Activated naive CD8-positive, alpha-beta T cell treated with anti-CD3 and anti-CD28 coated beads, Interleukin-2, amount 10 ng/mL, durations not matched to agents 7 days and 5 days (primary cell): ENCODE measurements at places on chromosomes 12 and 14. TPM values are rescaled to one million over a fixed set of nuclear protein-coding genes. Genes with fewer than 3 reads are reported as not detected.

GABARAPL1 gene
- 56.2 TPM for total RNA-seq

DNA sequence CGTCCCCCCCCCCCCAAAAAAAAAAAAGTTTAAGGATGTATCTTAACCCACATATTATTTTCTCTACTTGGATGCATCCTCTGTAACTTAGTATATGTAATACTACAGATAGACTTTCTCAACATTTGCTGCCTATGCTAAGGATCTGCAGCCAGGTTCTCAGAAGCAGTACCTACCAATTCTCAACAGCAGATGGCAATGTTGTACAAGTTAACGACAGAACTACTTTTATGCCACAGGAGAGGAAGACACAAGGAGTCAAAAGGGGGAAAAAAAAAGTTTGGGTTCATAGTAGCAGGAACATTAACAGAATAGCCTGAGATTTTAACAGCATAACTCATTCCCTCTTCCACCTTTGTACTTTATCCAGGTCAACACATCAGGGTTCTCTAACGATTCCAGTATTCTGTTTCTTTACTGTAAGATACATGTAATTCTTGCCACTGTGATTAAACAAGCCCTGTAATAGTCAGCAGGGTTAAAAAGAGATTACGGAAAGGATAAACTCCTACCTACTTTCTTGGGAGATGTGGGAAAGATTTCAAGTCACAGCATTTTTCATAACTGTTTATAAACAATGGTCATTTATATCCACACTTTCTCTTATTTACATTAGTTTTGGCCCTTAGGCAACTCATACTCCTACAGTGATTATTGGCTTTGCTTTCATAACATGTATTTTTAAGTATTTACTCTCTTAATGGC lies 5.7 kb upstream of the NEK9 start:
- H3K36me3 ChIP-seq = peaks cover 13% of the 10 kb centered on the region
- no peak overlapping the region for H3K4me3 ChIP-seq
- DNase-seq = no peak
- no peaks in the 10 kb centered on the region for H3K27me3 ChIP-seq
- H3K4me1 ChIP-seq = peaks cover 17% of the 10 kb centered on the region

DNA sequence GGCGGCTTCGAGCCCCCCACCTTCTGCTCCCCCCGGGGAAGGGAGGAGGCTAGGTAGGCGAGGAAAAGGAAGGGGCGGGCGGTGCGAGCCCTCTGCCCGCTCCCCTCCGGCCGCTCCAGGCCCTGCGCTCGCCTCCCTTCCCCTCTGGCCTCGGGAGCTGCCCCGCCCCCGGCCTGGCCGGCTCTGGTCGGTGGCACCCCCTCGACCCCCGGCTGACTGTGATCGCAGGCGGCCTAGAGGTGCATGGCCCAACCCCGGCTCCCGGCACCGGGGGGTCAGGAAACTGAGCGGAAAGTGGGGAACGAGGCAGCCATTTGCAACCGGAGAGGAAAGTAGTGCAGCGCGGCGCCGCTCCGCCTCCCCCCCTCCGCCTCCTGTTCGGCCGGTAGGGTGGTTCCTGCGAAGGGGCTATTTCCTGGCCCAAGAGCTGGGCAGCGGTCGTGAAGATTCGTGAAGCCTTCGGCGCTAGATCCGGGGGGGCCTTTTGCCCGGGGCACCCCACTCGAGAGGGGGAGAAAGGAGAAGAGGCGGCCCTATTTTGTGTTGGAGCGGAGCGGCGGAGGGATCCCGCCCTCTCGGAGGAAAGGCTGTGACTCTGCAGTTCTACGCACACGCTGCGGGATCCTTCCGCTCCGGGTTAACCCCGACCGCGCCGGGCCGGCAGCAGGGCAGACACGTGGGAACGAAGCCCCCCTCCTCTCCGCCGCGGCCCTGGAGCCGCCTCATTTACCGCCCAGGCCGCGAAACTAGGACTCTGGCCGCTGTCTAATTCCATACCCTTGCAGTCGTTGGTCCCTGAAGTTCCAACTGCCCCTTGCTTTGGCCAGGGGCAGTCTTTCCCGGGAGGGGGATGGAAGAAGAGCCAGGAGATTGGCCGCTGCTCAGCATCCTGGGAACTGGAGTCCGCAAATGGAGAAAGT lies at the start of gene KMT2D:
Gene KMT2D, minus strand, starts transcription at position 558 of the 920 bp plus-strand sequence. CDS start 5,470 bp downstream, outside the sequence.
- H3K4me1 ChIP-seq = peaks cover 43% of the 10 kb centered on the region
- H3K36me3 ChIP-seq = peaks cover 3% of the 10 kb centered on the region
- H3K4me3 ChIP-seq = peak within 1 kb of the TSS; percentile 95
- no peaks in the 10 kb centered on the region for H3K27me3 ChIP-seq

- no peak for DNase-seq
- no peak overlapping the region for H3K4me3 ChIP-seq
- no peaks in the 10 kb centered on the region for H3K27me3 ChIP-seq
- no peaks in the 10 kb centered on the region for H3K4me1 ChIP-seq
Measured at GRCh38 chr12:65025136-65025535, 96.0 kb downstream of the WIF1 start.

DNA sequence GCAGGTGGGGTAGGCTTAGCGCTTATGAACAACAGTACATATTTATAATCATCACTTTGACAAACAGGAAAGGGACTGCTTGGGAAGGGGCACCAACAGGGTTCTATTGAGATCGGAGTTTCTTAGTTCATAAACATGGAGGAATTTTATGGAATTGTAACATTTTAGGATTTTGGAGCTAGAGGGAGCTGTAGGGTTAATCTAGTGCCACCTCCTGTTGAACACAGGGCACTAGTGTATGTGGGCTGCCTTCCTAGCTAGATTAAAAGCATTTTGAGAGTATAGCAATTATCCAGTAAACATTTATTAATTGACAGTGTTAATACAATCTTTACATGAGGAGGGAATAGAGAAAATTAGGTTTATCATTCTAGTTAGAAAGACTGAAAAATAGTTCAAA lies 23.1 kb upstream of the TBC1D30 start:
- H3K27me3 ChIP-seq = peaks cover 33% of the 10 kb centered on the region
- H3K4me3 ChIP-seq = no peak overlapping the region
- H3K4me1 ChIP-seq = peaks cover 1% of the 10 kb centered on the region
- no peak overlapping the region for H3K27ac ChIP-seq

KRT4 gene
- total RNA-seq = not detected

DNA sequence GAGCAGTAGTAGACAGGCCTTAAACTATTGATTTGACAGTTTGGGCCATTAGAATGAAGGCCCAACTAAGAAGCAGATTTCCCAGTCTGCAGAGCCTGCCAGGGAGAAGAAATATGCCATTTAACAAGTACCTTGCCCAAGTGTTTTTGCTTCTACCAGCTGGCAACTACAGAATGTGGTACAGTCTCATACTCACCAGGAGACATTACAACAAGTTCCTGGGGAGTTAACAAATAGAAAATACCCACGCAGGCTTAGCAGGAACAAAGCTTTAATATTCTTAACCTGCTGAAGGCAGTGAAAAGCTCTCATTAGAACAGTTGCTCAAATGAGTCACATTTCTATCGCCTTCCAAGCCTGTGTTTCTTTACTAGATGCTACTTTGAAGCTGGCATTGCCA lies 241.0 kb downstream of the TMEM117 start:
- H3K27ac ChIP-seq = no peak overlapping the region
- no peaks in the 10 kb centered on the region for H3K36me3 ChIP-seq
- no peak overlapping the region for H3K4me3 ChIP-seq
- DNase-seq = no peak
- H3K27me3 ChIP-seq = no peaks in the 10 kb centered on the region
- H3K4me1 ChIP-seq = no peaks in the 10 kb centered on the region

GRCh38 chr14:73500360-73500759 lies 9.6 kb downstream of the RIOX1 start:
- H3K4me1 ChIP-seq = peaks cover 10% of the 10 kb centered on the region
- peaks cover 9% of the 10 kb centered on the region for H3K36me3 ChIP-seq
- no peak overlapping the region for H3K27ac ChIP-seq

RNASE2 gene
- total RNA-seq = not detected

DNA sequence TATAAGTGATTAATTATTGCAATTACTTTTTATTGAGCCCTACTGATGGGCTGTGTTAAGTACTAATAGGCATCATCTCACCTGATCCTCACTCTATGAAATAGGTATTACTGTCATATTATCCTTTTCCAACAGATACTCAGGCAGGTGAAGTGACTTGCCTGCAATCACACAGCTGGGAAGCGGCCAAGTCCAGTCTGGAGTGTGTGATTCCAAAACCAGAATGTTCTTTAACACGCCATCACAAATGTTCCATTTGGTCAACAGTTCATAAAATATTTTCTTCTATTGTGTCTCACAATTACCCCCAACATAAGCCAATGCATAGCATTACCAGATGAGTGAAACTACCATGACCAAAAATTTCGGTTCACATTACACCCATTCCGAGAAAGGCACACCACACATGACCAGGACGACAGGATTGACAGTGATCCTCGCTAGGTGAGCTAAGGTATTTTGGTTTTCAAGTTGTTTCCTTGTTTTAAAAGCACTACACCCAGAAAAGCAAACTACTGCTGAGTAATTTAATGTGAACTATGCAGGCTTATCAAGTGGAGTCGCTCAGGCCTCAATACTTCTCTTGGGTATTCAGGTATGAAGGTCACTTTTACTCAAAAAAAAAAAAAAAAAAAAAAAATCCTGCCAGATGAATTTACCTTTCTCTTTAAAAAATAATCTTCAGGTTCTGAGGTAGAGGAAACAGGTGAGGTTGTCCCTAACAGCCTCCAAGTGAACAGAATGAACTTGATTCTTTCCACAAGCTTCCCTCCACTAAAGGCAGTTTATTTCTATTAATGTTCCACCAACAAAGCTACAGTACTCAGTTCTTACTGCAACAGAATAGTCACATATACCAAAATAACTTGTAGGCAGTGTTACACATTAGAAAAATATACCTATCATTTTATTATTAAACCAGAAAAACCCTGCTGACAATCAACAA lies 2.4 kb downstream of the VPS37B start:
- no peak overlapping the region for H3K27ac ChIP-seq
- H3K36me3 ChIP-seq = peaks cover 7% of the 10 kb centered on the region
- H3K4me3 ChIP-seq = peak overlapping the region; percentile 90
- H3K4me1 ChIP-seq = peaks cover 75% of the 10 kb centered on the region
- no peaks in the 10 kb centered on the region for H3K27me3 ChIP-seq
- DNase-seq = no peak

DNA sequence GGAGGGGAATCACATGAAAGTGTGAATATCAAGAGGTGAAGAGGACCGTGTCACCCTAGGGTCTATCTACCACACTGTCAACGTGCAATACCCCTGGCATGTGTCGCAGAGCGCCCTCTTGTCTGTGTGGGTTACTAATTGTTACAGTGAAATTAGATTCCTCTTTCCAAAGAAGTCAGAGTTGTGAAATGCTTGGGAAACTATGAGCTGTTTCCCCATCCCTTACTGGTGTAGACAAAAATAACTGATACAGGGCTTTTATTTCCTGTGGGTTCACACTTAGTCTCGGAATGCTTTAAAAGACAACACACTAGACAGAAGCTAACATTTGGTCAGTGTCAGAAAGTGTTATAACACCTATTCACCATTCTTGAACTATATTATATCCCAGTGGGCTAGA lies 597.3 kb downstream of the NRXN3 start:
- no peaks in the 10 kb centered on the region for H3K4me1 ChIP-seq
- H3K27me3 ChIP-seq = peaks cover 2% of the 10 kb centered on the region
- no peak for DNase-seq
- H3K36me3 ChIP-seq = no peaks in the 10 kb centered on the region

DNA sequence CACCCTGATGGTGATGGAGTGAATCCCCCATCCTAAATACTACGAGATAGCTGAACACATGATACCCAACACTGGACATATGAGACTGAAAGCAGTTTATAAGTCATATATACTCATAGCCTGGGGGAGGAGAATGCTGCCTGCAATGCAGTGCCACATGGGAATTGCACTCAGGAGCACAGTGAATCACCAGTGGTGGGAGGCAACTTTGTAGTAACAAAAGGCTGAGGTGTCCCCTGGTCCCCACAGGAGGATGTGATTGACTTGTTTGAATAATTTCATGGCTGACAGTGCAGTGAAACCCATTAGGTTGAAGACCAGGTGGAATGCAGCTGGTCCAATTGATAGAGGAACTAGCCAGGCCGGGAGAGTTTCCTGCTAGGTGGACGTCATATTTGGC lies 20.2 kb downstream of the CCDC38 start:
- peaks cover 6% of the 10 kb centered on the region for H3K27me3 ChIP-seq
- H3K36me3 ChIP-seq = no peaks in the 10 kb centered on the region
- DNase-seq = no peak
- no peak overlapping the region for H3K4me3 ChIP-seq
- H3K27ac ChIP-seq = no peak overlapping the region

DNA sequence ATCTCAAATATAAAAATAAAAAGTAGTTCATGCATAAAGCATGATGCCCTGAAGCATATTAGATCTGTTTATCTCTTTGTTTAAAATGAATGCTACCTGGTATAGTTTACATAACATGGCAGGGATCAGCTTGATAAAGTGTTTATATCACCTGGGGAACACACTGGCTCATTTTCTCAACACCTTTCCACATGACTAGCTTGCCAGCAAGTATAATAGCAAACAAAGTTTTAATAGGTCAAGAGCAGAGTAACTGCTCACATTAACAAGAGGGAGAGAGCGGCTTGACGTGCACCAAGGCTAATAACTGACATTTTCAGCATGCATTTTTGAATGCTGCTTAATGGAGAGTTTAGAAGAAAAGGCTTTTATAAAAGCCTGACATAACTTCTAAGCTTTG lies 246.4 kb downstream of the EGLN3 start:
- no peaks in the 10 kb centered on the region for H3K4me1 ChIP-seq
- H3K27me3 ChIP-seq = no peaks in the 10 kb centered on the region
- H3K27ac ChIP-seq = no peak overlapping the region

DHRS1 gene
- total RNA-seq = 36.0 TPM

LPAR5 gene
- 20.9 TPM for total RNA-seq

GRCh38 chr14:101183376-101184103 lies 280.0 kb upstream of the RTL1 start:
- DNase-seq = no peak
- H3K4me3 ChIP-seq = no peak overlapping the region
- no peak overlapping the region for H3K27ac ChIP-seq
- H3K27me3 ChIP-seq = peaks cover 3% of the 10 kb centered on the region
- H3K4me1 ChIP-seq = peaks cover 2% of the 10 kb centered on the region

- no peaks in the 10 kb centered on the region for H3K4me1 ChIP-seq
- no peak overlapping the region for H3K27ac ChIP-seq
- H3K27me3 ChIP-seq = peaks cover 2% of the 10 kb centered on the region
- no peak overlapping the region for H3K4me3 ChIP-seq
- no peak for DNase-seq
- H3K36me3 ChIP-seq = no peaks in the 10 kb centered on the region
Measured at GRCh38 chr12:80058586-80058985, 40.8 kb upstream of the OTOGL start.

- H3K27ac ChIP-seq = no peak overlapping the region
- no peaks in the 10 kb centered on the region for H3K36me3 ChIP-seq
- H3K27me3 ChIP-seq = peaks cover 4% of the 10 kb centered on the region
- no peak for DNase-seq
Measured at GRCh38 chr12:65642061-65642661, 182.1 kb upstream of the HMGA2 start.

GRCh38 chr12:105936496-105936895 lies 202.3 kb downstream of the NUAK1 start:
- no peaks in the 10 kb centered on the region for H3K36me3 ChIP-seq
- no peak for DNase-seq

DNA sequence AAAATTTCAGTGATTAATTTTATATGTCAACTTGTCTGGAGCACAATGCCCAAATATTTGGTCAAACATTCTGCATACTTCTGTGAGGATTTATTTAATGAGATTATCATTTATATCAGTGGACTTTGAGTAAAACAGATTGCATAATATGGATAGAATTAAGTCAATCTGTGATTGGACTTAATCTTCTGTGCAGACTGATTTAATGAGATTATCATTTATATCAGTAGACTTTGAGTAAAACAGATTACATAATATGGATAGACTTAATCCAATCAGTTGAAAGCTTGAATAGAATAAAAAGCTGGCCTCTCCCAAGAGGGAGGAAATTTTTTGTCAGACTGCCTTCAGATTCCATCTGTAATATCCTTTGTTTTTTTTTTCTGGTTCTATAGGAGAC lies 1413.2 kb downstream of the LRFN5 start:
- no peaks in the 10 kb centered on the region for H3K27me3 ChIP-seq
- no peaks in the 10 kb centered on the region for H3K4me1 ChIP-seq
- H3K27ac ChIP-seq = no peak overlapping the region
- H3K4me3 ChIP-seq = no peak overlapping the region
- no peaks in the 10 kb centered on the region for H3K36me3 ChIP-seq
- DNase-seq = no peak
